Activated CD8-positive, alpha-beta memory T cell treated with anti-CD3 and anti-CD28 coated beads for 1 hour (primary cell): ENCODE measurements at places on chromosomes 11 and 22.

DNA sequence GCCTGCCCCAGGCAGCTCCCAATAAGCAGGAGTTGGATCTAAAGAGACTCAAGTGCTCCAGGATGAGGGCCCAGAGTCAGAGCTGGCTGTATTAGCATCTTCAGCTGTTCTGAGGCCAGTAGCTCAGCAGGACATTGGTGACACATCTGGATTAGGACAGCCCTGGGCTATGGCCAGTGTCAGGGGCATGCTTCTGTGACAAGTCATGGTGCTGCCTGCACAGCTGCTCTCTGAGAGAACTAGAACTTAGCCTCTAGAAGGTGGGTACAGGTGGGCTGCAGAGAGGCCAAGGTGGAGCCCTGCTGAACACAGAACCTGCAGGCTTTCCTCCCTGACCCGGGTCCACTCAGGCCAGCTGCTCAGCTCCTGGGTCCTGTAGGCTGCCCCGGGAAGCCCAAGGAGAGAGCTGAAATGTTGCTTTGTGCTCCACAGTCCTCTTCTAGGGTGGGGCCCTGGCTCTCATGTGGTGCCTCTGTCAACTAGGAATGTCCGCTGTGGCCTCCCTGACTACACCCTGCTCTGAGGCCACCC, 426.9 kb downstream of the SOX6 start:
- no peak for DNase-seq

DNA sequence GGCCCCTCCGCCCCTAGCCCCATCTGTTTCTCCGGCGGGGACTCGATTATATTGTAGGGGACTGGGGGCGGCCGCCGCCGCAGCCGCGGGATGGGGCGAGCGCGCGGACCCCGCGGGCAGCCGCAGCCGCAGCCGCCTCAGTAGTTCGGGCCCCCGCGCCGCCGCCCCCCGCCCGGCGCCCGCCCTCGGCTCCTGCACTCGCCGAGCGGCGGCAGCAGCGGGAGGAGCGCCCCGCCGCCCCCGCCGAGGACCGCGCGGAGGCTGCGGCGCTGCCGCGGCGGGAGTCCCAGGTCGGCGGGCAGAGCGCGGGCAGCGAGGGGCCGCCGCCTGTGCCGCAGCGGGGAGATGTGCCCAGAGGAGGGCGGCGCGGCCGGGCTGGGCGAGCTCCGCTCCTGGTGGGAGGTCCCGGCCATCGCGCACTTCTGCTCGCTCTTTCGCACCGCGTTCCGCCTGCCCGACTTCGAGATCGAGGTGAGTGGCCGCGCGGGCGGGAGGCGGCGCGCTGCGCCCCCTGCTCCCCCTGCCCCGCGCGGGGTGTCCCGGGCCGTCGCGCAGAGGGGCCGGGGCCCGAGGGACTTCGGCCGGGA, at the start of gene CECR2:
Gene CECR2 (plus strand): TSS at position 22 of the 587 bp plus-strand sequence. CDS start 324 bp downstream, at position 346.
- no peak for DNase-seq

GRCh38 chr11:9570313-9571025, 3.0 kb upstream of the WEE1 start:
- no peak for DNase-seq

DNA sequence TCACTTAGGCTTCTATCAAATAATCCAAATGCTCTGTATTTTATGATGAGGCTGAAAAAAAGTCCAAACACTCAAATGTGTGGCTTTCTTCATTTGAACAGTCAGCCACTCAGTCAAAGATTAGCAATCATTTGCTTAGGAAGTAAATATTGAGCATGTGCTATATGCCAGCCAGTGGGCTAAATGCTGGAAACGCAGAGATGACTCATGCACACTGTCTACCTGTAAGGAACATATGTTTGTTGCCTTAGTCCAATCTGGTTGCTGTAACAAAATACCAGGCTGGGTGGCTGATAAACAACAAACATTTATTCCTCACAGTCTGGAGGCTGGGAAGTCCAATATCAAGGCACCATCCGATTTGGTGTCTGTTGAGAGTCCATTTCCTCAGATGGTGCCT, 617.3 kb downstream of the NTM start:
- no peak for DNase-seq

GRCh38 chr22:30749272-30749671, 54.6 kb downstream of the OSBP2 start:
- no peak for DNase-seq

- DNase-seq, result no peak
These were observed 4.0 kb downstream of the PYGM start for GRCh38 chr11:64755681-64756361.

DNA sequence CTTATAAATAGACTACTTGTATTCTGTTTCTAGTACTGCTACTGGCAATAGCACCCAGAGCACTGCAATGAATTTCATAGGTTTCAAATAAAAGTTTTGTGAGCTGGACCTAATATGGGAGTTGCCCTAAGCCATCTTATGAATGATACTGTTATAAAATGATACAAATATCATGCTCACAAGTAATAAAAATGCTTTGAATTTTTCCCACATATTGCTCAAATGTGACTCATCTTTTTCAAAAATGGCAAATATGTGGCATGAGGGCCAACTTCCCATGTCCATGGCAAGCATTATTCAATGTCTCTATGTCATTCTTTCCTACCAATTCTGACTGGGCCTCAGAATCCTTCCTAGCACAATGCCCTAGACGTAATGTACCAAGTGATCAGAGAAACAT, 137.6 kb downstream of the TRPC6 start:
- DNase-seq, result no peak

- DNase-seq, result no peak
These were observed 35.0 kb downstream of the PPFIBP2 start for GRCh38 chr11:7548659-7549274.

- no peak for DNase-seq
These were observed 8.5 kb downstream of the TRIM6 start for GRCh38 chr11:5604896-5605295.

DNA sequence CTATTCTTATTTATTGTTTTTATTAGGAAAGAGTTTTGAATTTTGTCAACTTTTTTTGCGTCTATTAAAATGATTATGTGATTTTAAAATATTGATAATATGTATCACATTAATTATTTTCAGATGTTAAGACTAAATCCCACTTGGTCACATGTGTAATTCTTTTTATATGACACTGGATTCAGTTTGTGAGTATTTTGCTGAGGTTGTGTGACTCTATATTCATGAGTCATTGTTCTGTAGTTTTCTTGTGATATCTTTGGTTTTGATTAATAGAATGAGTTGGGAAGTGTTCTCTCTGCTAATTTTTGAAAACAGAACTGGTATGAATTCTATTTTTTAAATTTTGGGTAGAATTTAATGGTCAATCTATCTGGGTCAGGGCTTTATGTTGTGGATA, 317.9 kb downstream of the ETS1 start:
- no peak for DNase-seq

- DNase-seq, result no peak
These were observed 2.5 kb upstream of the HBB start for GRCh38 chr11:5229356-5229755.

GRCh38 chr22:27460591-27461347, 340.8 kb downstream of the MN1 start:
- no peak for DNase-seq

GRCh38 chr11:121206810-121207209, 85.8 kb upstream of the SC5D start:
- no peak for DNase-seq

DNA sequence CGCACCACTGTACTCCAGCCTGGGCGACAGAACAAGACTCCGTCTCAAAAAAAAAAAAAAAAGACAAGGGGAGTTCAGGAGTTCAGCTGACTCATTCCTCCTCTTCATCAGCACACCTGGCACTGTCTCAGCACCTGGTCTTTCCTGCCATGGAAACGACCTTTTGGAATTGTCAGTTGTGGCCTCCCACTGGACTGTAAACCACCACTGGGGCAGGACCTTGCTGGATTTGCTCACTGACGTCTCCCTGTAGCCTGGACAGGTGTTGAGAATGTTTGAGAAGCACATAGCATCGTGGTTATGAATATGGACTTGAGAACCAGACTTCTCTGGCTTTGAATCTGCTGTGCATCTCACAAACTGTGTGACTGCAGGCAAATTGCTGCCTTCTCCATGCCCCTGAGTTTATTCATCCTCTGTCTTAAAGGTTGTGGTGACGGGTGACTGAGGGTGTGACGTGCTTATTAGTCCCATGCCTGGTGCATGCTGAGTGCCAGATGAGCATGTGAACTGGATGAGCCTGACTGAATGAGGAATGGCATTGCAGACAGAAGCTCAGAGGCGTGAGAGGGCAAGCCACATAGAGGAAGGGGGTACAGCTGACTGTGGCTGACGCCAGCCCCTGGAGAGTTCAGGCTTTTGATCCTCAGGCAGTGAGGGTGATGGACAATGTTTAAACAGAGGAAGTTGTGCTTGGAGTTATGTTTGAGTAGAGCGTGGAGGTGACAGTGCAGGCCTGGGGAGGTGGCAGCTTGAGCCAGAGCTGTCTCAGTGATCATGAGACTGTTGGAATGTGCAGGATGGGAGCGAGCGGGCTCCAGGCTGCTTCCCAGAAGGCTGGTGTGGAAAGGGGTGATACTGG, 12.7 kb downstream of the TOM1 start:
- no peak for DNase-seq

DNA sequence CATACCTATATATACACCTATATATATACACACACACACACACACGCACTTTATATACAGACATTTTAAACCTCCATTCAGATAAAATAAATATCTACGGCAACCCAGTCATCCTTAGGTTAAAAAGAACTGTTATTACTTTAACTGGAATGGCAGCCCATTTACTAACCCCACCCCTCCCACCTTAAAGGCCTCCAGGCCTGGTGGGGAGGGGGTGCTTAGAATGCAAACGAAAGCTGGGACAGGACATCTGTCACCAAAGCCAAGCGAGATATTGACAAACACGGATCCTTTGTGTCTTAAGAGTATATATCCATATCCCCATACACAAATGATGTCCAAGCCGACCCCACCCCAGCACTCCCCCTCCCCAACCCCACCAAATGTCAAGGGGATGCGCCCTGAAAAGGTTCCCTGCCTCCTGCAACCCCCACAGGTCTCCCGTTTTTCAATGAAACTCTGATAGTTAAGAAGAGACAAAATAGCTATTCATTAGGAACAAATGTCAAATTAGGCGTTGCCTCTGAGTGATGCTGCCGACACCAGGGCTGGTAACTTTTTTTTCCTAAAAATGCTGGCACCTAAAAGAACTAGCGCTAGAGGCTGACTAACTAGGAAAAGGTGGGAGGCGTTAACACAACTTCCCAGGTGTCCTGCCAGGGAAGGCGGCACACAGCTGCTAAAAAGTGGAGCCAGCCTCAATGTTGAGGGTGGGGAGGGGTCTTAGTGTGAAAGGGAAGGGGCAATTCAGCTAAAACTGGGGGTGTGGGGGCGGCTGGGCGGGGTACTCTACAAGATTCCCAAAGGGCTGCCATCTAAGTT, 5.6 kb downstream of the MN1 start:
- DNase-seq, result no peak

DNA sequence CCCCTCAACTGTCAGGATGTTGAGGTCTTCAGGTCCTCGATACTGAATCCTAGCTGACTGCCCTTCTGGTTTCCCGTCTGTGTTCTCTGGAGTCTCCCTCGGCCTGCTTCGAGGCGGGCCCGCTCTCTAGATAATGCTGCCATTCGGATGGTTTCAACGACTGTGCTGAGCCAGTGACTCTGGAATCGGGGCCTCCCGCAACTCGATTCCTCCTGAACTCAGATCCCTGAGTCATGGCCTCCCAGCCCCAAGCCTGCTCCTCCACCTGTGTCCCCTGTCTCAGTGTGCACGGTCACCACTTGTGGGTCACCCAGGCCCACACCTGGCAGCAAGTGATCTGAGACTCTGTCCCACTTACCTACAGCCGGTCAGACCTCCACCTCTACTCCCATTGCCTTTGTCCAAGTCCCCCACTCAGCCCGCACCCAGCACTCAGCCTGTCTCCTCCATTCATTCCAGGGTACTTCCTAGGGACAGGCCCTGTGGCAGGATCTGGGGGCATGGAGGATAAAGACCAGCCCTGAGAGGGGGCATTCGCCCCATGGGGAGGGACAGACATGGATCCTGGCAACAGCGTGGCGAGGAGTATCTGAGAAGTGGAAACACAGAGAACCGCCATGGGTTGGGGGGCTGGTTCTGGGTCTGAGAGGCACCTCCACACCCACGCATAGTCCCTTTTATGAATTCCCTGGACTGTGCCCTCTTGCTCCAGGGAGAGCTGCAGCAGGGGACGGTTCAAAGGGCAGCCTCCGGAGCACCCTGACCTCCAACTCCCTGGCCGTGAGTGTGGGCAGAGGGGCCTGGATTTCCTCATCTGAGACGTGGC, 14.3 kb downstream of the MPST start:
- no peak for DNase-seq

GRCh38 chr11:43376065-43376464, 17.3 kb downstream of the TTC17 start:
- DNase-seq, result no peak

GRCh38 chr11:67299471-67300191, 3.7 kb upstream of the SSH3 start:
- no peak for DNase-seq
